ENCODE measurements at places on chromosomes 3 and 15. TPM values are rescaled to one million over a fixed set of nuclear protein-coding genes. Genes with fewer than 3 reads are reported as not detected.

Gene ABHD17C
- 12.2 TPM for total RNA-seq

Gene SQOR
- 39.9 TPM for total RNA-seq

Gene WDR49
- 0.15 TPM for total RNA-seq

Gene AQR
- 32.7 TPM for total RNA-seq

GRCh38 chr15:29471306-29471705, 201.7 kb upstream of the NSMCE3 start:
- no peak for DNase-seq

DNA sequence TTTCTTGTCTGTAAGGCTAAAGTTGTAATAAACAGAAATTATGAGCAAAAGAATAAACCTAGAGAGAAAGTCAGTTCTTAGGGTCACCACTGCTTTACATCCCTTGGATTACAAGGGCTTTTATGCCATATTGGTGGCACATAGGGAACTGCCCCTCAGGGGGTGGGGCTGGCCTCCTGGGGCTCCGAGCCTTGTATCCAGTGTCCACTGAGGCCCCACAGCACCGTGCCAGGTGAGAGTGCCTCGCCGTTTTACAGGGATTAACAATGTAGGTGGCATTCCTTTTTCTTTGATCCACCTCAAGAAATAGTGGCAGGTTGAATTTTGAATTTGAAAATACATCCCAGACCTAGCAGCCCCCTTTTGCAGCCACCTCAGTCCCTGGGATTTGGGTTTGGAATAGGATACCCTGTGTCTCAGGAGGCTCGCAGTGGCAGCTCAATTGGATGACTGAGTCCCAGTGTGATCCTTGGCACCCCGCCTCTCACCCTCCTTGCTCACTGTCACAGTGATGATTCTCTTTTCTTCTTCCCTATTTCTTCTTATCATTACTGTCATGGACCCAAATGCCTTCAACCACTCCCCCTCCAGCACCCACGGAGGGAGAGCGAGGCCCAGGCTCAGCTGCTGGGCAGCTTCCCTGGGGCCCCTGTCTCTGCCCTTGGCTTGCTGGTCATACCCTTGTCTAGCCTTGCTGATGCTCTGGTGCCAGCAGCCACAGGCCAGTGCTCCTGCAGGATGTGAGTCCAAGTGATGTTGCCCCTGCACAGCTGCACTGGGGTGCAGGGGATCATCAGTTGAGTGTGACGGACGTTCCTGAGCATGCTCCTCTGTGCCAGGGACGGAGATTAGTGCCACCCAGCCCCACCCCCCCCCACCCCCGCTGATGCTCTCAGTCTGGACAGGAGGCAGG, 137.9 kb downstream of the DNAJB8 start:
- DNase-seq = no peak
